ENCODE measurements at places on chromosomes 1 and 21.

DNA sequence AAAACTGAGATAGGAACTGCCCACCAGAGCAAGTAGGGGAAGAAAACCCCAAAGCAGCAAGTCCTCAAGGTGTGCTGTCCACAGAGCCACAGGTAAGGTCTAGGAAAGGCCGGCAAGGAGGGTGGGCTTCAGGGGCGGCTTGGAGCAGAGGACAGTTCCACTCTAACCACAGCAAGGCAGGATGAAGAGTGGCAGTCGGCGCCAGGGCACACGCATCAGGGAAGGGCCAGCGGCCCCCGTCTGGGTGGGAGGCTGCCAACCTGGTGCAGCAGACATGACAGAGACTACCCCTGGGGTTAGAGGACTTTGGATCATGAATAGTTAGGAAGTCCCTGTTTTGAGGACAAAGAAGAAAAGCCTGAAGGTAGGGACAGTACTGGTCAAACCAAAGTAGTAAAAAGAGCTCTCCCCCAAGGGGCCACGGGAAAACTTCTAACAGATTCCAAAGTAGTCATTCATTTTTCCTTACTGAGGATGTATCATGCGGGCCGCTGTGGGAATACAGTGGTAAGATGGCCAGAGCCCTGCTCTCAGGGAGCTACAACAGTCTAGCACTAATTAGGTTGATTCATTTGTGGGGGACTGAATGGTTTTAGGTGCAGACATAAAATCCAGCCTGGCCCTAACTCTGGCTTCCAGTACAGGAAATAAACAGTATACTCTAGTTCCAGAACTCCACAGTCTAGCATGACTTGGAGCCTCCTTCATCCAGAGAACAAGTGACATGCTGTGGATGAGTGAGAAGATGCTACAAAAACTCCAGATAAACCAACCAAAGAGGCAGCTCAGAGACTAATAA lies 3.5 kb upstream of the RAP1GAP start:
- DNase-seq: no peak

DNA sequence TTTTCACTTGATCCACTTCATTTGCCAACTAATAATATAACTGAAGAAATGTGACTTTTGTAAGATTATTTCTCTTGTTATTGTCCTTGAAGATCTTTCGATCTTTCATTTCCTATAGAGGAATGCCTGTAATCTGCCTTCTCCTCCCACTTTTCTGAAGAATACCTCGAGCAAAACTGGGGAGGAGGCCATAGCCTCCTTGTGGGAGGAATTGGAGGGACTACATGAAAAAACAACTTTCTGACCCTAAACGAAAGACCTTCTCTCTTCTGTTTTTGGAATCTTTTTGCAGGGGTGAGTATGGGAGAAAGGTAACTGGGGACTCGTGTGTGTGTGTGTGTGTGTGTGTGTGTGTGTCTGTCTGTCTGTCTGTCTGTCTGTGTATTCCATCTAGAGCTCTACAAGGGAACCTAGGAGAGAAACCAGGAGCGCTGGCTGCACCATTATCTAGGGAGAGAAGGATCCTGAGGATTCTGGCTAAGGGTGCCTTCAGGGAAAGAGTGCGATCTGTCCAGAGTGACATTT lies 32.4 kb upstream of the MAB21L3 start:
- DNase-seq: no peak

GRCh38 chr1:224757508-224757907 lies 141.4 kb downstream of the CNIH3 start:
- no peak for DNase-seq

GRCh38 chr1:94095112-94095637 lies 25.8 kb downstream of the ABCA4 start:
- no peak for DNase-seq

DNA sequence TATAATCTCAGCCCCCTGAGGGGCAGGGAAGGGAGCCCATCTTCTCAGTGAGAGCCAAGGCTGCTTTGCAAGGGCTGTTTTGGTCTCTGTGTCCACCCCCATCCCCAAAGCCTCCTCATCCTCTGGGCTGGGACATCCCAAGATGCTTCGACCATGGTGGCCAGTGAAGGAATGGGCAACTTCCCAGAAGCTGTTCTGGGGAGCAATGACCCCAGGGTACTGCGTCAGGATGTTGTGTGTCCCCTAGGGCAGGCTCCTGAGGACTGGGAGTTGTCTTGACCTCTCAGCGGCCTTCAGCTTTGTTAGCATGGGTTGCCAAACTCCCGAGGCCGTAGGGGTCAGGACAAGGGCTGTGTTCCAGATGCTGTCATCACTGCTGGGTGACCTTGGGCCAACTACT lies 238.4 kb upstream of the POU3F1 start:
- DNase-seq: no peak

- DNase-seq: no peak
These were observed 4.6 kb downstream of the TMPRSS2 start for GRCh38 chr21:41503331-41503730.

DNA sequence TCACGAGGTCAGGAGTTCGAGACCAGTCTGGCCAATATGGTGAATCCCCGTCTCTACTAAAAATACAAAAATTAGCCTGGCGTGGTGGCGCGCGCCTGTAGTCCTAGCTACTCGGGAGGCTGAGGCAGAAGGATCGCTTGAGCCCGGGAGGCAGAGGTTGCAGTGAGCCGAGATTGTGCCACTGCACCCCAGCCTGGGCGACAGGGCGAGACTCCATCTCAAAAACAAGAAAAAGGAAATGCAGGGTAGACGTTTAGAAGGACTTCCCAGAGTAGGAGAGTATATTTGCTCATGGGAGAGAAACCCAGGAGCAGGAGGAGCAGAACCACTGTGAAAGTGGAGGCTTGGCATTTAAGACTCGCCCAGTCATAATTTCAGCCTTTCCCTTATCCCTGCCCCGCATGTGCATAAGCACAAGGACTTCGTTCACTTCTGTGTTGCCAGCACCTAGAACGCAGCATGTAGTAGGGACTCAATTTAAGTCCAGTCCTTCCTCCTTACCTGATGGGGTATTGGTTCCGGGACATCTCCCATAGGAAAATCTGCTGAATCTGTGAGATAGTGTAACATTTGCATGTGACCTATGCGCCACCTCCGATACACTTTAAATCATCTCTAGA lies 5.2 kb upstream of the MEF2D start:
- no peak for DNase-seq

- DNase-seq: no peak
These were observed 190.4 kb downstream of the ZBTB18 start for GRCh38 chr1:244241438-244241837.

DNA sequence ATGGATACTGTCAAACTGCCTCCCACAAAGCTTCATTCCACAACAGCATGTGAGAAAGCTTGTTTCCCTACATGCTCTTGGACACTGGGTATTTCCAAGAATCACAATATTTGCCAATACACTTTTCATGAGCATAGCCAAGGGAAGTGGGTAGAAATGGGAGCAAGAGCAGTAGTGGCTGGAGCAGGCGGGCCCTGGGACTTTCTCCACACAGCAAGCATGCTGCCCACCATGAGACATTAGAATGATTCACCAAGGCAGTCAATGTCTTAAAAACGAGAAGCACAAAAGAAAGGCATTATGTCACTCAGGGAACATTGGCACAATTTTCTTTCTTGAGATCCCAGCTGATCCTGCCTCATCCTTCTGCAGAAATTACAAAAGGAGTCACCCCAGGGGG lies 371.6 kb upstream of the RUNX1 start:
- DNase-seq: no peak

DNA sequence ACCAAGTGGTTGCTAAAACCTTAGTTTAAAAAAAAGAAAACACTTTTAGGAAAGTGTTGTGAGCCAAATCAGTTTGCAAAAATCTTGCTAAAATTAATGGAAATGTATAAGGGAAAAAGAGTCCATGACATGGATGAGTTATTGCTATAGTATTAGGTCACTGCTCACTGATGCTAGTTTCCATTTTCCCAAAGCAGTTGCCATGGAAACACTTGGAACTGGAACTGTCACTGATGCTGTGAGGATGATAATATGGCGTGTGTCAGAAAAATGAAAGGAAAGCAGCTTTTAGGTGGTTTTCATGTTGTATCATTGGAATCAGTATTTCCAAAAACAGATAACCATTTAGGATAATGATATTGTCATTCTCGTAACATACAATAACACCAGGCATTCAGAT lies 104.4 kb downstream of the PHTF1 start:
- no peak for DNase-seq

DNA sequence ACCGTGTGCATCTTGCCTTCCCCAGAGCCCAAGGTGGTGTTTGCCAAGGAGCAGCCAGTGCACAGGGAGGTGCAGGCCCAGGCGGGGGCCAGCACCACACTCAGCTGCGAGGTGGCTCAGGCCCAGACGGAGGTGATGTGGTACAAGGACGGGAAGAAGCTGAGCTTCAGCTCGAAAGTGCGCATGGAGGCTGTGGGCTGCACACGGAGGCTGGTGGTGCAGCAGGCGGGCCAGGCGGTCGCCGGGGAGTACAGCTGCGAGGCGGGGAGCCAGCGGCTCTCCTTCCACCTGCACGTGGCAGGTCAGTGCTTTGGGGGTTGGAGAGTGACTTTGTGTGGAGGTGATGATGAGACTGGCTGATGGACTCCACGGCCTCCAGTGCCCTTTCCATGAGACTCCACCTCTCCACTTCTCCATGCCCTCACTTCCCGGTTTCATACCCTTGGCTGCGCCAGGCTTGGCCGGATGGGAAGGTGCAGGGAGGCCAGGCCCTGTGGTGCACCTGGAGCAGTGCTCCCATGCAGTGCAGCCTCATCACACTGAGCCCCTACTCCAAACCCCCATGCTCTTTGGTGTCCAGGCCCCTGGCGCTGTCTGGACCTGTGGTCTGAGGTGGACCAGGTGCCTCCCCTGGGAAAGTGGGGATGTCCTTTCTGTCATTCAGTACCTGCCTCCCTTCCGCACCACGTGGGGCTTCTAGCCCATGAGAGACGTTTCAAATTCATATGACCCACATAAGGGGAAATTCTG lies 49.0 kb downstream of the OBSCN start:
- DNase-seq: no peak

GRCh38 chr1:68346188-68346808 lies 103.5 kb downstream of the RPE65 start:
- DNase-seq: no peak

GRCh38 chr21:17513214-17514123 lies 626 bp downstream of the CXADR start:
- no peak for DNase-seq

DNA sequence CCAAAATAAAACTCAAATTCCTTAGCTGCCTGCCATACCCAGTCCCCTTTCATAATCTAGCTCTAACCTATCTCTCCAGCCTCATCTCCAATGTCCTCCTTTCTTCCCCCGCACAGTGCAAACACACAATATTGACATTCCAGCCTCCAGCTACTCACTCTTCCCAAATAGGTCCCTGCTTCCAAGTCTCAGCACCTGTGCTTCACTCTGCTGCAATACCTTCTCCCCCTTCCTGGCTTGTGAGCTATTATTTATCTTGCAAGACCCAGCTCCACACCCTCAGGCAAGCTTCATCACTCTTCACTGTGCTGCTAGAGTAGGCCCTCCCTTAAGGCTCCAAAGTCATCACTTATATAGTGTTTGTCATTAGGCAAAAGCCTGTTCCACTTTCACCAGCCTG lies 9.7 kb downstream of the PLPP3 start:
- no peak for DNase-seq

DNA sequence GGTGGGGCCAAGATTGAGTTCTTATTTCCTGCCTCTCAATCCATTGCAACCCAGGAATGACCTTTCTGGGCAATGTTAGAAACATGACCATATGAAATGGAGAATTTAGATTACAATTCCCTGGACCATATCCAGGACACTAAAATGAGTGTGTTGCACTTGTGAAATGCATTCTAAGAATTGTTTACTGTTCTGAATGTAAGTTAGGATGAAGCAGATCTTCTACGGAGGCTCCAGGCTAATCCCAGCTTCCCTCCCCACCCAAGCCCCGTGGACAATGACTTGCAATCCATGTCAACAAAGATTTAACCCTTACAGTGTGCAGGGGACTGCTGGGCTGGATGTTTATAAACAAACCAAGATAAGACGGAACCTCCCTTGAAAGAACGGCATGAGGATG lies 31.7 kb upstream of the HAO2 start:
- no peak for DNase-seq

- DNase-seq: no peak
These were observed 81.1 kb upstream of the TSPAN2 start for GRCh38 chr1:115170377-115170776.

- DNase-seq: no peak
These were observed 1.9 kb upstream of the GPR88 start for GRCh38 chr1:100536031-100536430.

DNA sequence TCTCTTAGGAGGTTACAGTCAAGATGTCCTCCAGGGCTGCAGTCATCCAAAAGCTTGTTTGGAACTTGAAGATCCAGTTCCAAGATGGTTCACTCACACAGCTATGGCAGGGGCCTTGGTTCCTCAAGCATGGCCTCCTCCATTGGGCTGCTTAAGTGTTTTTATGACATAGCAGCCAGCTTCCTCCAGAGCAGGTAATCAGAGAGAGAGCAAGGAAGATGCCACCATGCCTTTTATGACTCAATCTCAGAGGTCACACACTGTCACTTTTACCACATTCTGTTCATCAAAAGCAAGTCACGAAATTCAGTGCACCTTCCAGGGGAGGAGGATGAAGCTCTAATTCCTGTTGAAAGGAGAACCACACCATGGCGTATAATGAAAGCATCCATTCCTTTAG lies 17.1 kb downstream of the ELAPOR1 start:
- no peak for DNase-seq

GRCh38 chr1:156704930-156705320 lies 458 bp downstream of the CRABP2 start:
- DNase-seq: no peak

DNA sequence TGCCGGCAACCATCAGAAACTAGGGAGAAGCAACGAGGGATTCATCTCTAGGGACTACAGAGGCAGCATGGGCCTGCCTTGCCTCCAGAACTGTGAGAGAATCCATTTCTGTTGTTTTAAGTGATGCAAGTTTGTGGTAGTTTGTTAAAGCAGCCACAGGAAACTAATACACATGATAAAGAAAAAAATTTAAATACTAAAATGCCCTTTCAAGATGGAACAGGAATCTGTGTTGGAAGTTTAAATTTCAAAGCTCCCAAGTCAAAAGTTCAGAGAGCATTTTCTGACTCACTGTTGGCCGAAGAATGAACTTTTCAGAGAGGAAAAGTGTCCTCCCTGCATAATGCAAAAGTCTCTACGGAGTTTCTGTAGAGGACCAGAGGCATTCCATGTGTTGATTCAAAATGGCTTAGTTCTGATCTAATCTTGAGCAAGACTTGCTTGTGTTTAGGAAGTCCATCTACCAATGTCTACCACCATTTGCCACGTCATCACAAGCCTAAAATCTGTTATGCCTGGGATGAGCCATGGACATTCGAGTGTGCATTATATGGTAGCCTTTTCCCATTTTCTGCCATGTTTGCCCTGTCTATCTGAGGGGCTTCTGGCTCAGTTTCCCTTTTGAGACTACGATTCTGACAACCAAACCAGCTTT lies 22.4 kb upstream of the ARHGAP29 start:
- DNase-seq: no peak

Measured in stimulated activated CD8-positive, alpha-beta memory T cell treated with anti-CD3 and anti-CD28 coated beads, Interleukin-7, amount 100 ng/mL, for 1 hour (primary cell).